ENCODE measurements at places on chromosomes 1 and 21.

GRCh38 chr1:112061901-112062320 lies 72.4 kb upstream of the KCND3 start:
- DNase-seq, result no peak

- DNase-seq, result no peak
Observed at GRCh38 chr1:208189183-208189582, 55.0 kb downstream of the PLXNA2 start.

- no peak for DNase-seq
Observed at GRCh38 chr1:28062806-28063205, 25.6 kb downstream of the EYA3 start.

GRCh38 chr1:240169188-240169587 lies 77.5 kb downstream of the FMN2 start:
- DNase-seq, result no peak

GRCh38 chr1:55463814-55464475 lies 248.8 kb upstream of the USP24 start:
- DNase-seq, result no peak

DNA sequence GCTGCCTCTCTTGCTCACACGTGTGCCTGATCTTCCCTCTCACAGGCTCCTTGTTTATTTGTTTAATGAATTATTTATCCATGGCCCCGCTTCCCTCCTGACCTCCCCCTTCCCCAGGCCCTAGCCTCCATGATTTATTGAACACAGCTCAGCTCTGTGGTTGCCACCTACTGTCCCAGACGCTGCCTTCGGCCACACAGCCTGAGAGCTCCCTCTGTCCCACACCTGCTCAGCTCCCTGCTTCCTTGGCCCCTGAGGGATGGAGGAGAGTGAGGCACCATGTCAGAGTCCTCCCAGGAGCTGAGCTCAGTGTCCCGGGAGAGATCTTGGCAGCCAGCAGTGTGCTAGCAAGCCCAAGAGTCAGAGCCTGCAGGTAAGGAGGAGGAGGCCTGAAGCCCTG lies 3.1 kb upstream of the EFNA3 start:
- DNase-seq, result no peak

DNA sequence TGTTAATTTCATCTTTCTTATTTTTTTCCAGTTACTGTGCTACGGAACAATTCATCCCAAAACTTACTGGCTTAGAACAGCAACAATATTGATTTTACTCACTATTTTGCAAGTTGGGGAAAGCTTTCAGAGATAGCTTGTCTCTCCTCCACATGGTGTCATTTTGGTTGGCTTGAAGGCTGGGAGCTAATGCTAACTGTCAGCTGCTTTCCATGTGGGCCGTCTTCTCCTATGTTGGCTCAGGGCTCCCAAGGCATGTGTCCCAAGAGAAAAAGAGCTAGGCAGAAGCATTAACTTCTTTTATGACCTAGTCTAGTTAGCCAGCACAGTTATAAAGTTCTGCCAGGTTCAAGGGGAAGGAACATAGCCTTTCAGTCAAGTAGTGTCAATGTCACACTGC lies 33.9 kb upstream of the CASQ2 start:
- no peak for DNase-seq

GRCh38 chr1:169511316-169512005 lies 25.7 kb upstream of the SLC19A2 start:
- DNase-seq, result no peak

DNA sequence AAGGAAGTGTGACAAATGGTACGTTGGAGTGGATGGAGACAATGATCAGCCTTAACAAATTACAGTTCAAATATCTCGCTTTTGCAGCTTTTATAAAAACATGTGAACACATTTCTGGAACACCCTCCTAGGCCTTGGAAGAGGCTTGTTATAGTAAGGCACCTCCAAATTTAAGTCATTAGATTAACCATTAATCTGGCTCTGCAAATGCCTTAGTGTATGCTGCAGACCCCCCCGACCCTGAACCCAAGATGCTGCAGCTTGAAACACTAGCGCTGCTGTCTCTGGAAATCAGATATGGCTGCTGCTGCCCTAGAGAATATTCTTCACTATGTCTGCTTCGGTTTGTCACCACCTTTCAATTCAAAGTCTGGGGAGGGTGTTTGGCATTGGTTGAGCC lies 196.4 kb downstream of the MIS18A start:
- DNase-seq, result no peak

GRCh38 chr1:187744665-187745064 lies 915.9 kb downstream of the PLA2G4A start:
- no peak for DNase-seq

- DNase-seq, result no peak
Observed at GRCh38 chr1:226994586-226995364, 54.7 kb downstream of the COQ8A start.

- no peak for DNase-seq
Observed at GRCh38 chr1:70656361-70656760, 245.3 kb downstream of the CTH start.

DNA sequence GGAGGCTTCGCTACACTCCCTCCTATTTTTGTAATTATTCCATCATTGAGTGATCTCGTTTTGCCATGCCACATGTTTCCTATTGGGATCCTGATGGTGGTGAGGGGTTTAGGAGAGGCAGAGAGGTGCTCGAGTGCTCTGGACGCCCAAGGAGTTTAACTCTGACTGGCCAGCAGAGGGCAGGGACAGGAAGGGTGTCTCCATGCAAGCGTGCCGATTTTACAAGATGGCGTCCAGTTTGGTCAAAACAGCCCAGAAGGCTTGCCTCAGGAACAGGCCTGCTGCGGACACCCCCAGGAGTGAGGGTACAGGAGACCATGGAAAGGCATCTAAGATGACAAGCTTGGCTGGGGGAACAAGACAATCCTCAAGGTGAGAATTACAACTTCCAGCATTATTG lies 33.8 kb upstream of the KCNE2 start:
- no peak for DNase-seq

DNA sequence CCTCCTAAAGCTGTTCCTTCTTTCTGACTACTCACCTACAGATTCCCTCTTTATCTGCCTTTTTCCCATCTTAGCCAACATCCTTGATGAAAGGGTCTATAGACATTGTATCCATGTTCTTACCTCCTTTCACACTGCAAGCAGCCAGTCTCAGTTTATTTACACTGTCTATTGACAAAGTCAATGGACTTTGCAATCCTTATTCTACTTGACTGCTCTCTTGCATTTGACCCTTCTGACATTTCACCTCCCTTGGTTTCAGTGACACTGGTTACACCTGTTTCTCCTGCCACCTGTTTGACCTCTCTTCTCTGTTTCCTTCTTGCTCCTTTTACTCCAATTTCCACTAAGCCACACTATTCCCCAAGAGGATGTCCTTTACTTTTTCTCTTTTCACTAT lies 224.0 kb upstream of the SNX7 start:
- DNase-seq, result no peak

- no peak for DNase-seq
Observed at GRCh38 chr21:40768056-40768455, 78.9 kb downstream of the DSCAM start.

GRCh38 chr1:234944439-234945344 lies 183.9 kb downstream of the TOMM20 start:
- no peak for DNase-seq

- no peak for DNase-seq
Observed at GRCh38 chr1:49465486-49466185, 558.1 kb downstream of the AGBL4 start.

DNA sequence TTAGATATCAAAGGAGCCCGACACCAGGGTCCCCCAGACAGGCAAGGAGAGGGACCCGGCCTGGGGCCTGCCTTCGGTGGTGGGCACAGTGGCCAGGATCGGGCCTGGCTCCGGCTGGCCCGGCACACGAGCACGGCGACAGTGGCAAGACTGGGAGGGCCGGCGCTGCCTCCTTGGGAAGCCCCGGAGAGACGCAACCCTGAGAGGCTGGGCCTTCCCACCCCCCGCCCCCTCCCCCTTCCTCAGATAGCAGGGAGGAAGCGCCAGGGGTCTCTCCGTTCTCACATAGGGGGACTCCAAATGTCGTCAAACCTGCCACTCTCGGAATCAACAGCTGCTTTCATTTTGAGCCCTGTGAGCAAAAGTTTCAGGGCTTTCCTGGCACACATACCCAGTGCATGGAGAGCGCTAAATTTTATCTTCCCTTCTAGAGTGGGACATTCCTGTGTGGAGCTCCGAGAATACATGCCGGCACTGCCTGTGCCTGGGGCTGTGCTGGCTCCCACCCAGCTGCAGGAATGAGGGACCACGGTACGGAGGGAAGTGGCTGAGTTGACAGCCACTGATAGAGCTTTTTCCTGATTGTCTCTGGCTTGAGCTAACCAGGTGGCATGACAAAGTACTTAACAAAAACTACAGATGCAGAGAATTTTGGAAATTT lies 62.4 kb downstream of the CD247 start:
- peak; percentile 52 for DNase-seq

GRCh38 chr21:31514598-31514997 lies 144.9 kb upstream of the SOD1 start:
- DNase-seq, result peak; percentile 16

DNA sequence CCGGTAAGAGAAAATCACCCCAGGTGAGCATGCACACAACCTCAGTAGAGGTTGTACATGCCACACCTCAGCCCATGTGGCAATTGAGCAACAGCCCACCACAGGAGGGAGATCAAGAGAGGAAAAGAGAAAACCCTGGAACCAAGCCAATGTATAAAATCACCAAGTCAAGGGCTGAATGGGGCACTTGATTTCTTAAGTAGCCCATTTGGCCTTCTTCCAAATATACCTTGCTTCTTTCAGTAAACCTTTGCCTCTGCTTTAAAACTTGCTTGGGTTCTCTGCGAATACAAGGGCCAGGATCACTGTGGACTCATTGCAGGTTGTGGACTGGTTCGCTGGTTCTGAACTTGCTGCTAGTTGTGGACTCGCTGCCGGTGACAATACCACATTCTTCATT lies 1814.0 kb downstream of the PLA2G4A start:
- DNase-seq, result no peak

DNA sequence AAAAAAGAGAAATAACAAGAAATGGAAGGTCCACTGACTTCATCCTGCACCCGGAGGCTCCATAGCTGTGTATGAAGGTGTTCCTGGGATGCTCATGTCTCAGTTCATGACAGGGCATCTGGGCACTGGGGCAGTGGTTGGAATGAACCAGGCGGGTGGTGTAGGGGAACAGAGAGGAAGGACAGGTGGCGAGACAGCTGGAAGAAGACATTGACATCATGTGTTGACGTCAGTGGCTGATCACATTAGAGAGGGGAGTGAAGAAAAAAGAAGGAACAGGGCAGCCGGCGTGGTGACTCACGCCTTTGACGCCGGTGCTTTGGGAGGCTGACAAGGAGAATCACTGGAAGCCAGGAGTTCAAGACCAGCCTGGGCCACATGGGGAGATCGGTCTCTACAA lies 50.1 kb downstream of the HUNK start:
- no peak for DNase-seq

GRCh38 chr1:176754676-176755075 lies 291.7 kb downstream of the PAPPA2 start:
- DNase-seq, result no peak

DNA sequence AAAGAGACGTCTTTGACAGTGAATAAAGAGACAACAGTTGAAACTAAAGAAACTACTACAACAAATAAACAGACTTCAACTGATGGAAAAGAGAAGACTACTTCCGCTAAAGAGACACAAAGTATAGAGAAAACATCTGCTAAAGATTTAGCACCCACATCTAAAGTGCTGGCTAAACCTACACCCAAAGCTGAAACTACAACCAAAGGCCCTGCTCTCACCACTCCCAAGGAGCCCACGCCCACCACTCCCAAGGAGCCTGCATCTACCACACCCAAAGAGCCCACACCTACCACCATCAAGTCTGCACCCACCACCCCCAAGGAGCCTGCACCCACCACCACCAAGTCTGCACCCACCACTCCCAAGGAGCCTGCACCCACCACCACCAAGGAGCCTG lies 68.5 kb downstream of the TPR start:
- DNase-seq, result no peak

- no peak for DNase-seq
Observed at GRCh38 chr1:150555971-150556865, 7.0 kb downstream of the ADAMTSL4 start.

- DNase-seq, result no peak
Observed at GRCh38 chr21:42566524-42567213, 53.0 kb downstream of the SLC37A1 start.

- no peak for DNase-seq
Observed at GRCh38 chr21:44371596-44371995, 18.2 kb downstream of the TRPM2 start.

DNA sequence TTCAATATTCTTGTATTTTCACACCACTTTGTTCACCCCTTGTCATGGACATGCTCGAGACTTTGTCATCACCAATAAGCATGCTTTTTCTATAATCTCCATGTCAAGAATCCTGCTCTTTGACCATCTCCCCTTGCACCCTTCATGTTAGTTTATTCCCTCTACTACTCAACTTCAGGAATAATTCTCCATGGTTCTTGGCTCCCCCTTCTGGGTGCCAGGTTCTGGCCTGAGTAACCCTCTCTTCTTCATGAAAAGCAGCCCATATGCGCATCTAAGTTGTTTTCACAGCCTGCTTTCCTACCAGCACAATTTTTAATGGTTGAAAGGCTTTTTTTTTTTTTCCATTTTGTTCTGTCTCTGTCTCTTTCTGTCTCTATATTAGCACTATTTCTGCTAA lies 160.7 kb downstream of the LEPR start:
- DNase-seq, result no peak

- DNase-seq, result peak; percentile 16
Observed at GRCh38 chr1:161763522-161764098, 2.5 kb upstream of the ATF6 start.

DNA sequence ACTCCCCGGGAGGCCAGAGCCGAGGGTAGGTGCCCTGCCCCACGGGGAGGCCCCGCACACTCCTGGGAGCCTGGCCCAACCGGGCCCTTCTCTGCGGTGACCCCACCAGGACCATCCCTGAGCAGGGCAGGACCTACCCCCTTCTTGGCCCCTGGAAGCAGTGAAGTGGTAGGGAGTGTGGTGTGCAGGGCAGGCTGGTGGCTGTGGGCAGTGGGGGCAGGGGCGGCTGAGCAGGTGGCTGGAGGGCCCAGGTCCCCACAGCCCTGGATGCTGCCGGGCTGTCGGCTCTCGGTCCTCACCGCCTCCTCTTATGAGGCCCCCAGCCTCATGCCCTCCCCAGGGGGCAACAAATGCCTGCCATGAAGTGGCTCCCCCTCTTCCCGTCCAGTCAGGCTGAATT lies 19.5 kb downstream of the PLCH2 start:
- DNase-seq, result no peak

- no peak for DNase-seq
Observed at GRCh38 chr1:13432251-13432650, 22.0 kb downstream of the PRAMEF20 start.

GRCh38 chr1:182714546-182714945 lies 30.2 kb upstream of the RGS8 start:
- DNase-seq, result no peak

DNA sequence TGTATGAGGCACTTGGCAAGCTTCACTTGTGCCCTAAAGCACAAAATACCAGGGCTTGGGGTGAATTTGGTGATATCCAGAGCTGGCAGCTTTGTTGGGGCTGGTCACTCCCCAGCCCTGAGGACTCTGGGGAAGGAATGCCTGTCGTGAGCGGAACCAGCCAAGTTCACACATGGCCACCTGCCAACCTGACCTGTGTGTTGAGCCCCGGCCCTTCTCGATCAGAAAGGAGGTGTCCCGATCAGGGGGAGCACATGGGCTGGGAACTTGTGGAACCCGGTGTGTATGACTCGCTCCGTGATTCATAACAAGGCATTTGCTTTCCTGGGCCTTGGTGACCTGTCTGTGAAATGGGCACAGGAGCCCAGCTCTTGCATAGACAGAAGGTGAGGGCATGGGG lies 43.1 kb downstream of the AGPAT3 start:
- no peak for DNase-seq
